ENCODE measurements at places on chromosomes 4 and X. TPM values are rescaled to one million over a fixed set of nuclear protein-coding genes. Genes with fewer than 3 reads are reported as not detected.
A peak's percentile ranks its signal among the peaks of the same experiment; 100 is the strongest.

- no peak for DNase-seq
Measured at GRCh38 chr4:142823796-142824195, 22.3 kb downstream of the INPP4B start.

The MAGIX gene
- total RNA-seq = 0.96 TPM

- no peak for DNase-seq
Measured at GRCh38 chr4:148118633-148119032, 323.6 kb downstream of the NR3C2 start.

- peak; percentile 51 for DNase-seq
Measured at GRCh38 chr4:149987330-149988086, 90.7 kb upstream of the DCLK2 start.

The CXXC4 gene
- total RNA-seq = not detected

The DCAF8L2 gene
- not detected for total RNA-seq

The TMPRSS11D gene
- not detected for total RNA-seq

The PRR27 gene
- not detected for total RNA-seq

DNA sequence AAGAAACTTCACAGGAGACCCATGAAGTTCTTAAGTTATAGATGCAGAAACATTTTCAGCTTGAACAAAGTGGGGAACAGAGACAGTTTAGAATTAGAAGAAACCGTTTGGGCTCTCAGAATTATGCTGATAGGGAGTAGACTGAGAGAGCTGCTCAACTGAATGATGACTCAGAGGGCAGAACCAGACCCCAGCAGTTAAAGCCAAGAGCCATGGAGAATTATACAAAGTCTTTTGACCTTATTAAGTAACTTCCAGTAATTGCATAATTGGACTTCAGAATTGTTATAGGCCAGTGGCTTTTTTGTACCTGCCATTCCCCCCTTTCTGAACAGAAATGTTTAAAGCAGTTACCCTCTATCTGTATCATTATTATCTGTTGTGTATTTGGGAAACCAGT is 642.1 kb downstream of the CCSER1 start:
- DNase-seq = no peak

DNA sequence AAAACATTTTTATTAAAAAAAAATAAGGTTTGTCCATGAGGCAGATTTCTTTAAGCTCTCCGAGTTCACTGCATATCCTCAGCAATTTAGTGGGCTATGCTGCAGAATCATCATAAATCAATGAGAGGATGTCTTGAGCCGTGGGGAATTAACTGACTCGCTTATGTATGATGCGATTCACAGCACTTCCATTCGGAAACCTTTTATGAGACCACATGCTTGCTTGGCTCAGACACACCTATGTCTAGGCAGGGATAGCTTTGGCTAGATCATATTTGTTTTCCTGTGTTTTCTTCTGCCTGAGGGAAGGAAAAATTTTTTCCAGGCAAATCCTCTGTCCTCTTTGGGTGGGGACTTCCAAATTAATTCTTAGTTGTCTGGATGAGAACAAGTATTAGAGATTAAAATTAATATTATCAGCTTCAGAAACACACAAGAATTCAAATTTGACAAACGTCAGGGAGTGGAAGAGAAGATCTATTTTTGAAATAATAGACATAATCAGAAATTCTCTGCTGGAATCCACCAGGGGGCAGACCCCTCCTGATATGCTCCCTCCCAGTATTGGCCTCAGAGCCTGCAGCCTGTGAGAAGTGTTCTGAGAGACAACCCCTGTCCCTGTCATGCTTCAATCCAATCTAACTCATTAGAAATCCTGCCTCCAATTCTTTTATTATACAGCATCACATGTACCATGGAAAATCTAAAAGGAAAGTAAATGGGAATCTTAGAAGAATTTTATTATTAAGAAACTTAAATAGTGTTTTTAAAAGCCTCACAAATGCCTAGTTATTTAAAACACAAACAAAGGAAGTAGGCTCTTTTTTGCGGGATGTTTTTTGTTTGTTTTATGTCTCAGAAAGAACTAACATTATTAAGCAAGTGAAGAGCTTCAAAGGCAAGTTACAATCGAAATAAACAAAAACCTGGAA is 345.1 kb upstream of the TACR3 start:
- no peak for DNase-seq

GRCh38 chrX:39705290-39705689 is 392.5 kb downstream of the BCOR start:
- no peak for DNase-seq

DNA sequence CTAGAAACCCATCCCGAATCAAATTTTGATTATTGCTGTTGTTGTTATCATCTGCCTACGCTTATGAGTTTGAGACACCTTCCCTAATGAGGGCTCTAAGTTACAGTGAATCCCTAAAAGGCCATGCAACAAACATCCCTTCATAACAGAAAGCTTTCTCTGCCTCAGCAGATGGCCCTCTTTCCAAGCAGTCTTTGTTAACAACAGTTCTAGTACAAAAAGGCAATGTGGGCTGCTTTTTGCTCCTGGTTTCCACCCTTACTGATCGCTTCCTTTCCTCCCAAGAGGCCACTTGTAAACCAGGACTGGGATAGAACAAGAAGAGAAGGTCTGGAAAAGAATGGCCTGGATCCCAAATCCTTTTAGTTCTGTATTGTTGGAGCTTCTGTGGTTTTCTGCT is 24.2 kb downstream of the GPC4 start:
- no peak for DNase-seq

- DNase-seq = no peak
Measured at GRCh38 chr4:19152264-19152663, 1099.4 kb upstream of the SLIT2 start.

The GAGE12J gene
- not detected for total RNA-seq

The SUPT20HL2 gene
- total RNA-seq = 0.09 TPM

GRCh38 chr4:76745240-76745639 is 152.7 kb downstream of the SOWAHB start:
- DNase-seq = no peak

The ADH6 gene
- not detected for total RNA-seq

DNA sequence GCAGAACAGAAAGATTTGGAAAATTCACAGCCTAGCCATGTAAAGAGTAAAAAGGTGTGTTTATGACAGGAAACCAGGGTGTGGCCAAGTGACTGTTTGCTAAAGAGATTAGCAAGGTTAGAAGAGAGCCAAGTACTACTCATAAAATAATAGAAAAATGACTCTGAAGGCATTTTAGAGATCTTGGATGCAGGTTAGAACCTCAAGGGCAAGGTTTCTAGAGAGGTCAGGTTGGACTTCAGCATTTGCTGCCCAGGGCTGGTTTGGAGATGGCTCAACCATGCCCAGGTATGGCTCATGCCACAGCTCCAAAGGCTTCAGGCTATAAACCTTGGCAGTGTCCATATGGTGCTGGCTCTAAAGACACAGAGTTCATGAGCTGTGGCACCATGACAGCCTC is 40.6 kb upstream of the ADGRA3 start:
- DNase-seq = no peak

DNA sequence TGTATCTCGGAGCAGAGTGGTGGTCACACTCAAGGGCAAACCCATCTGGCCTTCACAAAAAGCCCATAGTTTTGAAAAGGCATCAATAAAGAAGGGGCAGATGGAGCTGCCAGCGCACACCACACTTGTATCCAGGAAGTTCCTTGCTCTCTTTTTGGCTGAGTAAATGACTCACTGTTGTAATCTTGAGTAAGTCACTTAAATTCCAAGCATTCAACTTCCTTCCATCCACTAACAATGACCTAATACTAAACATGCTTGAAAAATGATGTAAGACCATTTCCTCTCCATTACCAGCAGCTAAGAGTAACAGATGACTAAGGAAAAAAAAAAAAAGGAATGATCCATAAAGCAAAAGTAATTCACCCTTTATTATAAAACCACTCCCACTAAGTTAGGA is 32.4 kb upstream of the MYOZ2 start:
- no peak for DNase-seq

GRCh38 chr4:179605196-179605595 is 2163.0 kb upstream of the AGA start:
- no peak for DNase-seq

DNA sequence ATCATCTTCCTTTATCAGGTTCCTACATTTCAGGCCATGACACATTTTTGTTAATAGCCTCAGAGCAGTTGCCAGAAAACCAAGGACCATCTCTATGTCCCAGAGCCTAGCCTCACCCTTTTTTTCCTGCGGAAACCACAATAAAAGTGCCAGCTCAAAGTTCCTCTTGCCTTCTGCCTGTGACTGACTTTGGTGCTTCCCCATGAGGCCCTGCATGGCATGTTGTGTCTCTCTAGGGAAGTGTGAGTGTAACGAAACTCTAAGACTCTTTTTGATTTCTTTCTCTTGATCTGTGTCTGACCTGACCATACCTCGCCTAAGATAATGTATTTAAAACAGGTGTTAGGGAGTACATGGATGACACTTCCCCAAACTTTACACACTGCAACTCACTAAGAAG is 642.3 kb upstream of the BOD1L1 start:
- no peak for DNase-seq

- DNase-seq = no peak
Measured at GRCh38 chrX:46582966-46583365, 9.4 kb downstream of the CHST7 start.

DNA sequence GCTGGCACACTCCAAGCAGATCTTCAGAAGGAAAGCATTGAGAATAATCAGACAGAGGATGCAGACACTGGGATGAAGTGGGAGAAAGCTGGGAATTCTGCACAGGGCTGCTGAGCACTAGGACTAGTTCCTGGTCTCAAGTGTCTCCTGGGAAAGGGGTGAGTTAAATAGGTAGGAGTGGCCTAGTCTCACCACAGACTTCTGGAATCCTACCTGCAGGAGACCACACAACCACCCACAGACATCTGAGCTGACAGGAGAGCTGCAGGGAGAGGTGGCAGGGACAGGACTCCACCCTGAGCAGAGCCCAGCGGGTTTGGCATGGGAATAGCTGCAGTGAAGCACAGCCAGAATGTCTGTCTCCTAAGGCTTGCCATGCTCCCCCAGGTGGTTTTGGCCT is 95.1 kb upstream of the GALNTL6 start:
- no peak for DNase-seq

DNA sequence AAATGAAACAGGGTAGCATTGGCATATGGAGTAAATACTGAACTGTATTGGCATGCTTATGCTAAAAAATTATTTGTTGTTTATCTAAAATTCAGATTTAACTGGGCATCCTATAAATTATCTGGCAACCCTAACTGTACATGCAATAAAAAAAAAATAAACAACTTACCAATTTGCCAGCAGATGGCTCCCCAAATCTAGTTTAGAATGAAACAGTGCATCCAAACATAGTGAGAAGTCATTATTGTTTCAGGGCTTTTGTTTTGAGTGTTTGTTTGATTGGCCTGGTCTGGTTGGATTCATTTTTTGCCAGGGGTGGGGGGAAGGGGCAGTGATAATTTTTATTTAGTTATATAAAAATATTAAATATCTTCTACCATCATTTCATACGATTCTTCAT is 12.8 kb upstream of the NSUN7 start:
- DNase-seq = peak; percentile 65

DNA sequence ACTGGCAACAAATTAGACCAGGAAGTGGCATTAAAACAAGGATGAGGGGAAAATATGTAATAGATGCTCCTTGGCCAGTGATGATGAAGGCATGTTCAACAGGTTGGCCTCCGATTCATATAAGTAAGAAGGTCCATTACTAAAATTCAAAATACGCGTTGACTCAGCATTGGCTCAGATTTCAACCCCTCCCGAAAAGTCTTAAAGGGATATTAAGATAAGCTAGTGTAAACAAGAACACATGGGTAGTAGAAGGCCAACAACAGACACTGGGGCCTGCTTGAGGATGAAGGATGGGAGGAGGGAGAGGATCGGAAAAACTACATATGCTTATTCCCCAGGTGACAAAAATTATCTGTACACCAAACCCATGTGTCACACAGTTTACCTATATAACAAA is 19.1 kb upstream of the LAP3 start:
- no peak for DNase-seq

- DNase-seq = peak; percentile 57
Measured at GRCh38 chrX:154021131-154021611, 1.5 kb upstream of the IRAK1 start.

The C4orf51 gene
- total RNA-seq = not detected

DNA sequence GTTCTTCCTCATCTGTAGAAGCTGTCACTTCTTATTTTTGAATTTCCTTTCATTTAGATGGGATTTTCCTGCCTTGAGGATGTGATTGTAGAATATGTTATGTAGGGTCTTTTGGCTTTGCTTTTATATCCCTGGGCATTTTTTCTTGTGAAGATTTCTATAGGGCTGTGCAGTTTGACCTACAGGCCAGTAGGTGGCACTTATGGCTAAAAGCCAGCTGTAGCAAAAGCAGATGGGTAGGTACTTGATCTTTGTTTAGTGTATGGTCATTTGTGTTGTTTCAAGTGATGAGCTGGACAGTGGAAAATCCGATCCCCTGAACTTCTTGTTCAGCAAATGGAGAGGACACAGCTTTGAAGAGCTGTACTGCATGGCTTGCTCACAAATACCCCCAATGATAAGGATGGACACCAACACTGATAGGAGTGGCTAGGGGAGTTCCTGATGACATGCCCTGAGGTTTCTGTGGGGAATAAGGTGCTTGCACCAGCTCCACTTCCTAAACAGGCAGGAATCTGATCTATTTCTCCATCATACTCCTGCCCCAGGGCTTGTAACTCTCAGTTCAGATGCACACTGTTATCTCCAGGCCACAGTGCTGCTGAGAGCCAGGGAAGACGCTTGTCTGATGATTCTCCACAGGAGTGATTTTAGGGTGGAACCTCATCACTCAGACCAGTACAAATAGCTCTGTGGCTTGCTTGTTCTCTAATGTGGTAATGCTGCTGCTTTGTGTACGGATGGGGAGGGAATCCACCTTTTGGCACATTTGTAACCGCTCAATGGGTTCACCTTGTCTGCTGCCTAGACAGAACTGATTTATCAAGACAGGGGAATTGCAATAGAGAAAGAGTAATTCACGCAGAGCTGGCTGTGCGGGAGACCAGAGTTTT is 417.1 kb upstream of the MAGEB16 start:
- DNase-seq = no peak

DNA sequence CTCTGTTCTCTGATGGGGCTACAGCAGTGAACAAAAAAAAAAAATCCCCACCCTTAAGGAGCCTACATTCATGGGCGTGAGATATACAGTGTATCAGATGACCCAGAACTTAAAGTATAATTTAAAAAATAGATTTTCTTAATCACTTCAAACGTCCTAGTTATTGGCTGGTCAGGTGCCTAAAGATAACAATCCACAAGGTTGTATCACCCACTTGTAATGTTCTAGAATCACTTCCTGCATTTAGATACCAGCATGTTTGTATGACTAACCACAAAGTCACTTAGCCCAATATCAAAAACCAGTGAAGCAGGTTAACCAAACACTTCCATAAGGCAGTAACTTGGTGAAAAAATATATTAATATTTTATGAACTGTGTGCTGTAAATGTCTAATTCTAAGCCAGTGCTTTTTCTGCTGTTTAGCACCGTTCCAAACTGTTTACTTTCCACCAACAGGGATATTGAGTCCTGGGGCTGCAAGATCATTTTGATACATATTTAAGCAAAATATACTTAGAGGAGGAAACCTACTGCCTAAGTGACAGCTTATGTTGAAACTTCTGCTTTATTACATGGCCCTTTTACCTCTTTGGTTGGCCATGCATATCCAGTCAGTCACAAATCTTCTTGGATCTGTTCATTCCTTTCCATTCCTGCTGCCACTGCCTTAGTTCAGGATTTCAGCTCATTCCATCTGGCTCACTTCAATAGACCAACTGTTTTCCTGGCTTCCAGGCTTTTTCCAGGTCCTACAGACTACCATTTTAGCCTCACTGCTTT is 43.3 kb downstream of the CD40LG start:
- no peak for DNase-seq

GRCh38 chr4:105426187-105426897 is 47.5 kb downstream of the PPA2 start:
- DNase-seq = no peak

The SLC2A9 gene
- 1.6 TPM for total RNA-seq

The PCDH7 gene
- not detected for total RNA-seq

The MEPE gene
- total RNA-seq = not detected

GRCh38 chr4:113256946-113257345 is 207.5 kb downstream of the ANK2 start:
- DNase-seq = no peak
